ENCODE measurements at places on chromosomes 16 and 17.

- DNase-seq, result no peak
These were observed 83.2 kb downstream of the LITAF start for GRCh38 chr16:11503566-11503965.

GRCh38 chr17:47276444-47276843 is 22.8 kb downstream of the ITGB3 start:
- DNase-seq, result no peak

DNA sequence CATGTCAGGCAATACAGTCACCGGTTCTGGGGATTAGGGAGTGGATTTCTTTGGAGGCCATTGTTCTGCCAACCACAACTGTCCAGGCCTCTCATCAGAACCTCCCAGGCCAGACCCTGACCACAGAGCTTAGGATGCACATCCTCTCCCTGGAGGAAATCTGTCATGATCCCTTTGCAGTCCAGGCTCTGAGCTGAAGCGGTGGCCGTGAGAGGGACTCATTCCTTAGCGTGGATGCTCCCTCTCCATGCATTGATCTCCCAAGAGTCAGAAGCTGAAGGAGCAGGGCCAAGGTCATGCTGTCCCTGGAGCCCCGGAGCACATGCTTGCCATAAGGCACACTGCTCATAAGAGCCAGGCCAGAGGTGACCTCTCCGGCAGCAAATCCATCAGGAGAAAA is 181.4 kb downstream of the COPRS start:
- no peak for DNase-seq

DNA sequence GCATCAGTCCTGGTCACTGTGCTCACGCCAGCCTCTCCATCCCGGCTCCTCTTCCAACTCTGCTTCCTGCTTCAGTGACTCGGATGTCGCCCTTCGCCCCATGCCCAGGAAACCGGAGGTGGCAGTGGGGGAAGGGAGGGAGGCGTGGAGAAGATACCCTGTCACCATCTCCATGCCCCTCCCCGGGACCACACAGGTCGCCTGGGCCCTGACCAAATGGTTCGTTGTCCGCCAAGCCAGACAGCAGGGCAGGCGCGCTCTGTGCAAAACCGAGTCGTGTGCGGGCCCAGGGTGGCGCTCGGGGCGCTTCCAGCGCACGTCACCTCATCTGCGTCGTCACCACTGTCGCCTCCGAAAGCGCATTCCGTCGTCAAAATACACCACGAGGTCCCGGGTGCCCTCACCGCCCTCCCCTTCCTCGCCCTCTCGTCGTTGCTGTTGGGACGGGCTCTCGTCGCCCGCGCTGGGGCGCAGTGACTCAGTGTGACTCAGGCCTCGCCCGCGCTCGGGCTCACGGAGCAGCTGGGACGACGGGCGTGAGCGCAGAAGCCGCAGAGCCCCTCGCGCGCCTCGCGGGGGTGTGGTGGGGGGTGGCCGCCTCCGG is 39.2 kb downstream of the ZNF778 start:
- peak; percentile 69 for DNase-seq

DNA sequence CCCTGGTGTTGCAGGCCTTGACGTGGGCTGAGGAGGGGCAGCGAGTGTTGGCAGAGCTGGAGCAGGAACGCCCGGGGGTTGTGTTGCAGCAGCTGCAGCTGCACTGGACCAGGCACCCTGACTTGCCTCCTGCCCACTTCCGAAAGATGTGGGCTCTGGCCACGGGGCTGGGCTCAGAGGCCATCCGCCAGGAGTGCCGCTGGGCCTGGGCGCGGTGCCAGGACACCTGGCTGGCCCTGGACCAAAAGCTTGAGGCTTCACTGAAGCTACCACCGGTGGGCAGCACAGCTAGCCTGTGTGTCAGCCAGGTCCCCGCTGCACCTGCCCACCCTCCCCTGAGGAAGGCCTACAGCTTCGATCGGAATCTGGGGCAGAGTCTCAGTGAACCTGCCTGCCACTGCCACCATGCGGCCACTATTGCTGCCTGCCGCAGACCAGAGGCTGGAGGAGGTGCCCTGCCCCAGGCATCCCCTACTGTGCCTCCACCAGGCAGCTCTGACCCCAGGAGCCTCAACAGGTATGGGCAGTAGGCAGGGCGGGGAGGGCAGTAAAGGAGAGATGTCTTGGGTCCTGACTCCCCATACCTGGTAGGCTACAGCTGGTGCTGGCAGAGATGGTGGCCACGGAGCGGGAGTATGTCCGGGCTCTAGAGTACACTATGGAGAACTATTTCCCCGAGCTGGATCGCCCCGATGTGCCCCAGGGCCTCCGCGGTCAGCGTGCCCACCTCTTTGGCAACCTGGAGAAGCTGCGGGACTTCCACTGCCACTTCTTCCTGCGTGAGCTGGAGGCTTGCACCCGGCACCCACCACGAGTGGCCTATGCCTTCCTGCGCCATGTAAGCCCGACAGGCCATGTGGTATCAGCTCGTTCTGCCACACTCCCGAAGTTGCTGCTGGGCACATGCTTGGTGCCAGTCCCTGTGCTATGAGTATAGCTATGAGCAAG is 5.6 kb downstream of the PLEKHG4 start:
- no peak for DNase-seq

DNA sequence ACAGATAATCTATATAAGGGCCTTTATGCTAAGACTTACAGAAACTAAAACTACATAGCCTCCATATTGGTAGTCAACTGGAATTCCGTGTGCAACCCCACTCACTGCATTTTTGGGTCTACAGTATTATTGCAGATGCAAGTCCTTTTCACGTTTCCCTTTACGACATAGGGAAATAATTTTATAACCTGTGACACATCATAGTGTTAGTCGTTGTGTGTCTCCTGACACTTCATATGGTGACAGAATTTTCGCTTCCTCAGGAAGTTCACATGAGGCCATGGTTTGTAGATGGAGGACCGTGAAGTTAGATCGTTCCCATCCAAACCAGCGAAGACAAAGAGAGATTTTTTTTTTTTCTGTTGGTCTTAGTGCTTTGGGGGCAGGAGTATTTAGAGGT is 15.7 kb upstream of the MRC2 start:
- no peak for DNase-seq

GRCh38 chr17:57565176-57565575 is 179.9 kb downstream of the CCDC182 start:
- no peak for DNase-seq

GRCh38 chr17:71765437-71765836 is 355.4 kb upstream of the SOX9 start:
- no peak for DNase-seq

GRCh38 chr16:24118126-24118821 is 137.9 kb upstream of the CACNG3 start:
- no peak for DNase-seq

- no peak for DNase-seq
These were observed 55.6 kb downstream of the MMD start for GRCh38 chr17:55366020-55366481.

GRCh38 chr17:32298721-32299579 is 33.3 kb downstream of the RHBDL3 start:
- no peak for DNase-seq
